ENCODE measurements at places on chromosomes 4 and X.

- no peak for DNase-seq
Observed at GRCh38 chr4:110620691-110621327, 2.1 kb downstream of the PITX2 start.

DNA sequence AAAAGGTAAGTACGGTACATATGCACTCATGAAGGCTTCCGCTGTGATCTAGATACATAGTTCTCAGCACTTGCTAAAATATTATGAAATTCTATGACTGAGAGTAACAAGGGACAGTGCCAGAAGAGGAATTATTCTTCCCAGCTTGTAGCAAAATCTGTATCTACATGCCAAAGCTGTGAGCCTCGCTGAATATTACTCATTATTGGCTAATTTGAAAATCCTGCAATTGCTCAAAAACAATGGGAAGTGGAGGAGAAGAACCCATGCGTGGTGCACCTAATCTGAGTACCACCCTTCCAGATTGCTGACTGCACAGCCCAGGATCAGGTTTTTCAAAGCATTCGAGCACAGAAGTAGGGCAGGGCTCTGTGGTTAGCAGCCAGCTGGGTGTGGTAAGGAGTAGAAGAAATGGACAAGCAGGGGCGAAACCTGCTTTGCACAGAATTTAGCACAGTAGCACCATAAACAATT is 17.4 kb upstream of the PDCL2 start:
- DNase-seq: no peak

GRCh38 chrX:68419975-68420374 is 13.3 kb downstream of the OPHN1 start:
- no peak for DNase-seq

DNA sequence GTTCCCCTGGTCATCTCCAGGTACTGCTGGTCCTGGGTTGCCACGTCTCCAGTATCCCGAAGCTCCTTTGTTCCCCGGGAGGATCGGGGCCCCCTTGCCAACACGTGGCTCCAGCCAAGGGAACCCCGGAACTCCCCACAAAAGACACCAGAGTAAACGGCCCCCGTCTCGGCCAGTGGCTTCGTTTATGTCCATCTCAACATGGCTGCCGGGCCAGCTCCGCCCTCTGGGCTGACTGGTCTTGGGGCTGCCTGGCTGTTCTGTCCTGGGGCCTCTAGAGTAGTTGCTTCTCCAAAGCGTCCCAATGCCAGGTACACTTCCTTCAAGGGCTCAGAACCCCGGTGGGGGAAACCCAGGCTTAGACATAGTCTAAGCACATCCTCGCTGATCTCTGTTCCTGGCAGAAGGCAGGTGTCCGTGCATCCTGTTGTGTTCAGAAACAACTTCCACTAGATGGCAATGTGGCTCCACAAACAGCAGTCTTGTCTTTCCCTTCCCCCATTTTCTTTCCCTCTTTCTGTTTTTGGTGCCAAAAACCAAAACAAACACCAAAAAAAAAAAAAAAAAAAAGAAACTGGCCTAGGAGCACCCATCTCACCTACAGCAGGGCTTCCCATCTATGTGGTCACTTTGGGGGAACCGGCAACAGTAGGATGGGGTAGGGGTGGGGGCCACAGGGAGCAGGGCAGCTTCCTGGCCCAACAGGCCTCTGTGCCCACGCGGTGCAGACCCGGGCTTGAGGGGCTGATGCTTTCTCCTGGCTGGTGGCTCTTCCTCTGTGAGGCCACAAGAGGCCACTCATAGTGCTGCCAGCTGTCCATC is 35.3 kb downstream of the NBDY start:
- DNase-seq: no peak

DNA sequence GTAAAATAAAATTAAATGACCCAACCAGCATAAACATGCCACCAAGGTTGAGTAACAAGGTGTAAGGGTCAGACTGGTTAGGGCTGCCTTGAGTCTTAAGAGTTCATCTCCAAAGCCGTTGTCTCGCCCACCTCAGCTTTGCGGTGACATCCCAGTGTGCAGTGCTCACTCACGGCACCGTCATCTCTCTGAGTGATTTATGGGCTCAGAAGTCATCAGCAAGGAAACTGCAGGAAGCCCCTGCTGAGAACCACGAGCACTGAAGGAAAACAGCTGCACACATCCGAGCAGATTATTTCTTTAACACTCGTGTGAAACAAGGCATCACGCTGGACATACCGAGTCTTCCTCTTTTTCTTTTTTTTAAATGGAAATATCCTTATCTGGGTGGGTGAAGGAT is 411.1 kb downstream of the TRIML1 start:
- no peak for DNase-seq

DNA sequence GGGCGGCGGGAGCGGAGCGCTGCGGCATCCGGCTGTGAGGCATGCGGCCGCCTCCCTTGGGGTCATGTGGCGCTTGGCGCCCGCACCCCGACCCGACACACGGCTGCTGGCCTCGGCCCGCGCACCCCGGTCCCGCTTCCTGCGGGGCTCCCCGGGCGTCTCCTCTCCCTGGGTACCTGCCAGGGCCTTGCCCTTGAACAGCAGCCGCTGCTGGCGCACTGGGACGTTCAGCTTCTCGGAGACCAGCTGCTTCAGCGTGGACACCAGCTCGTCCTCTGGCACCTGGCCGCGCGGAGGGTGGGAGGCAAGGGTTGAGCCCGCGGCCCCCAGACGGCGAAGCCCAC is 391 bp downstream of the UBL4A start:
- DNase-seq: peak; percentile 43

- DNase-seq: no peak
Observed at GRCh38 chr4:111678479-111678878, 466.8 kb upstream of the FAM241A start.

DNA sequence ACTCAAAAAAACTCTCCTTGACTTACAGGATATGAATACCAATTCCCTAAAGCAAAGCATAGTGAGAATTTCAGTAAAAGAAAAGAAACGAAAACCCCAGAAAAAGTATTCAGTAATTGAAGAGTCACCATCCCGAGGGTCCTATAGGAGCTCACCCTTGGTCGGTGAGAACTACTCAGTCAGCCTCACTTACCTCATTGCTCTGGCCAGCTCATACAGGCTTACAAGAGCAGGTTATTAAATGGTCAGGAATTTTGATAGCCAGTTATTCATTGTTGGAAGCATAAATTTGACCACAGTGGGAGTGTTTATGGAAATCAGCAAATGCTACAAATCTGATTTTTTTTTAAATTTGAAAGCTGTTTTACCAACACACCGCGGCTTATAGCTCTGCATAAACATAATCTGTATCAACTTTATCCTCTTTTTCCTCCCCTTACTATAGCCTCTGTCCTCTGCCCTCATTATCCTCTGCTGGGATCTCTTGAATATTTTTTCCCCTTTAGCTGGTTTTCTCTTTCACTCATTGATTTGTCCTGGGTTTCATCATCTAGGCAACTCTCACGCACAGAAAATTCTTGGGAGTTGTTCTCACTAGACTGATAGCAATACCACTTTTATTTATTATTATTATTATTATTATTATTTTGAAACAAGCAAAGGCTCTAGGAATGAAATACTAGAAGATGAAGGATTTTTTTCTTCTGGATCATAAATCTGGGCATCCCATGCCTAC is 11.0 kb upstream of the CXCL2 start:
- no peak for DNase-seq

GRCh38 chrX:112835019-112835418 is 5.6 kb downstream of the AMOT start:
- no peak for DNase-seq

DNA sequence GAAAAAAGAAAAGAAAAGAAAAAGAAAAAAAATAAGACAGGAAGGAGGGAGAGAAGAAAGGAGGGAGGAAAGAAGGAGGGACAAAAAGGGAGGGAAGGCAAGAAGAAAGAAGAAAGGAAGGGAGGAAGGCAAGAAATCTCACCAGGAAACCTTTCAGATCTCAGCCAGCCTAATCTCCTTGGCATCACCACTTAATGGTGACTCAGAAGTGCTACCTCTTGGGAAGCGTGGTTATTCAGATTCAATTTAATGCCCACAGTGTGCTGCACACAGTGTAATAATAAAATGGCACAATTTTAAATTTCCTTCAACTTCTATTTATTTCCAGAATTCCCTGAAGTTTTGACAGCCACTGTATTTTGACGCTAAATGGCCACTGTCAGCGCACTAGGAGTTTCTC is 50.3 kb downstream of the DKK2 start:
- DNase-seq: no peak

- DNase-seq: no peak
Observed at GRCh38 chr4:145796346-145796745, 116.4 kb downstream of the C4orf51 start.

GRCh38 chr4:27514711-27515110 is 654.1 kb downstream of the STIM2 start:
- no peak for DNase-seq

DNA sequence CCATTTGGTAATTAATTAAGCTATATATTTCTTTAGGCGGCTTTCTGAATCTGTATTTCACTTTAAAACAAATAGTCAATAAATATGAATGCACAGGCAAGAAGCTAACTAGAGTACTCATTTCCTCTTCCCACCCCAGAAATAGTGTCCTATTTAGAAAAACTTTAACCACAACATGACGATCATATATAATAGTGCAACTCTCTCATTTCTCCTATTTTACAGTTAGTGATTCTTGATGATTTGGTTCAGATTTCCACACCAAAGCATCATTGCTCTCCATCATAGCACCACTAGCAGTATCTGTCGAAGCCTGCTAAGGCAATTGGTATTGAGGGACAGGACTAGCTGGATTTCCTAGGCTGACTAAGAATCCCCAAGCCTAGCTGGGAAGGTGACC is 184.0 kb upstream of the GALNTL6 start:
- no peak for DNase-seq

- DNase-seq: no peak
Observed at GRCh38 chrX:153903238-153903980, 1.1 kb upstream of the AVPR2 start.

DNA sequence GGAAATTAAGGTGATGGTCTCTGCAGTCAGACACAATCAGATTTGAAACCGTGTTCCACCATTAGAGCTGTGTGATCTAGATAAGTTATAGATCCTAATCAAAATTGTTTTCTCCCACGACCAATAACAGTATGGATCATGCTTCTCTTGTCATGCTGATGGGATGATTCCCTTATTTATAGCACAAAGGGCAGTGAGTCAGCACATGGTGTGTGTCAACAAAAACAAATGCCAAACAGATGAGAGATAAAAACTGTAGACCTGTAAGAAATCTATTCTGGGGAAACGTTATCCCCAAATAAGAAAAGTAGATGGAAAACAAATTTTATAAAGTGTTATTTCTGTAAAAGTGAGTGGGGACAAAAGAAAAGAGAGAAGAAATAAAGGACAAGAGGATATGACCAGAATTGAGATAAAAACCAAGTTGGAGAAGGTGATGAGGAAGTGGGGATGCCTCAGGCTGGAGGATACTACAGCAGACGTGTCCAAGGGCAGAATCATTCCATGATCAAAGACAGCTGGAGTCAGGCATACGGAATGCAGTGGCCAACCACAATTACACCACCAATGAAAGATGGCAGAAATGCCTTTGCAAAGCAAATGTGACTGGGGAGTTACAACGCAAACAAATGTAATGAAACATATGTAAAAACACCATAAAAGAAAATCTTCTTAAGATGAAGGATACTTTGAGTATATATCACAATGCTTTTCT is 377.8 kb upstream of the PRKX start:
- no peak for DNase-seq

DNA sequence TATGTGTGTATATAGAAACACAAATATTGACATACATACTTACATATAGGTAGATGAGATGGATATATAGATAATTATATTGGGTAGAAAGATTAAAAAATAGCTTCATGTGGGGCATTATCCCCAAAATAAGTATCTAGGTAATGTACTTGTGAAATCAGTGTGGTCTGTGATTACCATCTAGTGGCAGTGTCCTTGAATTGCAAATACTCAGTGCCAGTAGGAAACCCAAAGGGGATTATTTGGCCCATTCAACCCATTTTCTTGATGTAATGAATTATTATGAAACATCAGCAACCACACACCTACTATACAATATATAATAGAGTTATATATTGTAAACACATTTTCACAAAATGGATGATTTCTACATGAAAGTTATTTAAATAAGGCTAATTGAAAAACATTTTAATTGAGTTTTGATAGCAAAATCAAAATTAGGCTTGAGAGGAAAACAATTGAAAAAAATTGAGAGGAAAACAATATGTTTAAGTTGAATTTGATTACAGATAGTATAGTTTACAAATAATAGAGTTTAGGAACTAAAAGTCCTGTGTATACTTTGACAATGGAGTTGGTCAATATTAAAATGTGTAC is 389.4 kb downstream of the GALNTL6 start:
- DNase-seq: no peak
